ENCODE measurements at places on chromosomes 2 and 18.

DNA sequence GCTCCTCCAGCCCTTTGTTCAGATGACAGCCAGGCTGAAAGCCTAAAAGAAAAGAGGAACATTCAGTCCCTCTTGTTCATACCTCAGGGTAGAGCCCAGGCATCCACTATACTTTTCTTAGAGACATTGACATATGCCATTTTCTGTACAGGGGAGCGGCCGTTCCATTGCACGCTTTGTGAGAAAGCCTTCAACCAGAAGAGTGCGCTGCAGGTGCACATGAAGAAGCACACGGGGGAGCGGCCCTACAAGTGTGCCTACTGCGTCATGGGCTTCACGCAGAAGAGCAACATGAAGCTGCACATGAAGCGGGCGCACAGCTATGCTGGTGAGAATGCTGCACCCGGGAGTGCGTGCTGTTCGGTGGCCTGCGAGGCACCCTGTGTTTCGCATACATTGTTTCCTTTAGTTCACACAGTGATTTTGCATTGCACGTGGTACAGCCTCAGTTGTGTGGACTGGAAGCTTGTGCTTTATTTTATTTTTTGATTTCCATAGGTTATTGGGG lies 138.2 kb downstream of the ZNF236 start:
- DNase-seq = no peak

GRCh38 chr2:47118581-47118980 lies 36.5 kb downstream of the STPG4 start:
- no peak for DNase-seq

DNA sequence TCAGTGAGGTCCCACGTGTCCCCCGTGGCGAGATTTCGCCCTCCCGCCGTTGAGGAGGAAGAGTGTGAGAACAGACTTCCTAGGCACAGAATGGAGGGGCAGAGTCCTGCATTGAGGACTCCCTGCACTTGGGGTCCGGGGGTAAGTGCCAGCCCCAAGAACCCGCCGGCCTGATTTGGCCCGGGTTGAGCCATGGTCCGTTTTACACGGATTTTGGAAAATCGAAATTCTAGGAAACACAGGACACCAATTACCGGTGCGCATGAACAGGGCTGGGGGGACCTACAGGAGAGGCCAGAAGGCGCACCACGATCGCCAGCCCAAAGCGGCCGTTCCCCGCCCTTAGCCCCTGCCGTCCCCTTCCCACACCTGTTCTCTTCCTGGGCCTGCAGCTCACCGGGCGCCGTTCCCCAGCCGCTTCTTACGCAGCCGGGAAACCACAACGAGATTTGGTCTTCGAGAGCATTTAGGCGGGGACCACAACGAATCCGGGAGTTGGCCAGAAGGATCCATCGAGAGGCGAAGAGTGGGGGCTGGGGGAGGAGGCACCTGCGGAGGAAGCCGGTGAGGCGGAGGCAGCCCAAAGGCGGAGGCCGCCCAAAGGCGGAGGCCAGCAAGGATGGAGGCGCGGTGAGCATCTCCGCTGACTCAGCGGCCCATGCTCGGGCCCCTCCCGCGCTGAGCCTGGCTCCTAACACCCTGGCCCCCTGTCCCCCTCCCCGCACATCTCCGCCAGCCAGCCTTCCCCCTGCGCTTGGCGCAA lies 464 bp upstream of the TLX2 start:
- DNase-seq = no peak

DNA sequence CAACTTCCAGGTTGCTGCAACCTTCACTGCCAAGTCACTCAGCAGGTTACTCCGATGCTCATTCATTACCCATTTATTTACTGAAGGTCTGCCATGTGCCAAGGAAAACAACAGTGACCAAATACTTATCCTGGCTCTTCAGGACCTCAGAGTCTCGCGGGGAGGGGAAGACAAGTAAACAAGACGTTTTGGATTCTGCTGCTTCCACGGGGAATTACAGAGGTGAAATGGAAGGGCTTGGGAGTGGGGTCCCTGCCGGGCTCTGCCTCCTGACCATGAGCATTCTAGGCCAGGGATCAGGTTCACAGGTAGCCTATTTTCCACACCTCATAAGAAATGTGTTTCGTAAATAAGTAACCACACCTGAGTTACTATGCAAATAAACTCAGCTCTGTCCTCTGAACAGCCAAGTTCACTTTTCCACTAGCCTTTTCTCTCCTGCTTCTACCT lies 68.1 kb downstream of the CLHC1 start:
- peak; percentile 32 for DNase-seq

- no peak for DNase-seq
Measured at GRCh38 chr2:100882645-100883613, 63.0 kb downstream of the NPAS2 start.

GRCh38 chr2:42268528-42269151 lies 92.4 kb downstream of the COX7A2L start:
- DNase-seq = no peak

- no peak for DNase-seq
Measured at GRCh38 chr2:197821550-197822289, 17.3 kb downstream of the PLCL1 start.

- no peak for DNase-seq
Measured at GRCh38 chr18:13226533-13227144, 8.1 kb downstream of the LDLRAD4 start.

DNA sequence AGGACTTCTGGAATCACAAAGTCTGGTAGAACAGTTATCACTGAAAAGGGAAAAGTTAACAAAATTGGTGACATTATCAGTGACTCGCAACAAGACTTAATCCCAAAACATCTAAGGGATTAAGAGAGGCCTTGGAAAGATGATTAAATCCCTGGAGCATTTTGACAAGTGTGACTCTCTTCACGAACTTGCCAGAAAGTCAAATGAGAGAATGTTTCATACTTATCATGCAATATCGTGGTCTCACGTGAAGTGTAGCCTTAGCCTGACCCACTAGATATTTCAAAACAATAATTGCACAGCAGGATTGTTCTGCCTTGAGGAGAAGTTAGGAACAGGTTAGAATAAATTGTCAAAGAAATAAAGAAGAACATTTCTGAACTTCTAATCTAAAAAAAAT lies 104.5 kb downstream of the COL6A3 start:
- peak; percentile 31 for DNase-seq

- DNase-seq = peak; percentile 31
Measured at GRCh38 chr2:72778410-72778809, 47.4 kb downstream of the EXOC6B start.

DNA sequence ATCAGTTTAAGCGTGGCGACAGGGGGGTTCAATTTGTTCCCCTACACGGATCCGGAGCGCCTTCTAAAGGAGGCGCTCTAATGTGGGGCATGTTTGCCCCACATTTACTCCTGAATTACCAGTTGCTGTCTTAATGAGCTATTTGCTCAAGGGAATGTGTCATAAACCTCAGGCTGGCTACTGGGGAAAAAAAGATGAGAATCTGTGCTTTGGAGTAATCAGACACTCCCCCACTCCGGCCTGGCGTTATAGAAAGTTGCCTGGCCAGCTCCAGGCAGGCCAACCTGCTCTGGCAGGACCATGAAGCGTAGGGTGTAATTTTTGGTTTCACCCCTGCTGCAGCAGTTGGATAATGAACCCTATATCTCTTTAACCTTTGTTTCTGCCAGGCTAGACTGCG lies 31.0 kb upstream of the MAP3K20 start:
- DNase-seq = no peak

GRCh38 chr18:55585065-55585919 lies 2.7 kb downstream of the TCF4 start:
- DNase-seq = peak; percentile 16

DNA sequence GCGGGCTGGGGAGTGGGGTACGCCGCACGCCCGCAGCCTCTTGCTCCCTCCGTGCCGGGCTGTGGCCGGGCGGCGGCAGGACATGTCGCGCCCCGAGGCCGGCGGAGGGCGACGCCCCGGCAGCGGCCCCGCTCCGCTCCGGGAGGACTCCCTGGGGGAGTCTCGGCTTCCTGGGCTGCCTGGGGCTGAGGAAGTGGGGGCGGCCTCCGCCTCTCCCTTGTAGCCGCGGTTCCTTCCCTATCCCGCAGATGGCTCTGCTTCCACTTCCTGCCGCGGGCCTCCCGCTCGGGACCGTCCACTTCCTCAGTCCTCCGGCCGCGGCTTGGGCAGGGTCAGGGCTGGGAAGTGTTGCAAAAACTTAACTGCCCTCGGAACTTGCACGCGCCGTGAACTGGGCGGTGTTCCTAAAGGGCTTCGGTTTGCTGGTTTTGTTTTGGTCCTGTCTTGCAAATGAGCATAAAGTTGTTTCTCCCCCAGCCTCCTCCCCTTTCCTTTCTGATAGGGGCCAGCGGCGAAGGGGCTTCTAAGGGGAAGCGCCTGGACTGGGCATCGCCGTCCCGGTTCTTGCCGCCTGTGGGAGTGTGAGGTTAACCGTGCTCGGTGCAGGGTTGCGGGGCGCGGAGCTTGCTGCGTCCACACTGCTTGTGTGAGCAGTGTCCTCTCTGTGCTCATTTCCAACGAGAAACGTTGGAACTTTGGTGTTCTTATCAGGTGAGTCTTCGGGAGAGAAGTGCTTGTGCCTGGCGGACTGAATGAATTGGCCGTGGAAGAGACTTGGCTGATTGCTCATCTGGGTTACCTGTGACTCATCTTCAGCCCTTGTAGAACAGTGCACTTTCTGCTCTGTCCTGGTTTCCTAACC lies 600 bp downstream of the RALB start:
- peak; percentile 77 for DNase-seq

GRCh38 chr2:114010001-114010400 lies 120.1 kb downstream of the ACTR3 start:
- no peak for DNase-seq

DNA sequence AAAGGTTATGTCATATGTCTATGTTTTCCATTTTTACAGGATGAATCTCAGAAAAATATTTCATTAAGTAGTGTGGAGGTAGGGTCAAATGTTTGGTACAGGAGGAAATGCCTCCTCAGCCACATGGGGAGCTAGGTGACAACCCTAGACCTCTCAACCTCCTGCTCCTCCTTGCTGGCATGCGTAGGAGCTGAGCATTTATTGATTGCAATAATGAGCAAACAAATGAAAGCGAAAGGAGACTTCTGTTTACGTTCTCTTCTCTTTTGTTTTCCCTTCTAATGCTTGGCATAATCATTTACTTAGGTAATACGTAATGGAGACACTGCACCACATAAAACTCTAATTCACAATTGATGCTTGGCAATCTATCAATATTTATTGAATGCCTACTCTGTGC lies 95.1 kb upstream of the CCBE1 start:
- no peak for DNase-seq

- DNase-seq = no peak
Measured at GRCh38 chr2:201275069-201275468, 14.7 kb downstream of the CASP8 start.
